Neural crest cell (in vitro differentiated cells): ENCODE measurements at places on chromosomes 6 and 20.
A peak's percentile ranks its signal among the peaks of the same experiment; 100 is the strongest.

DNA sequence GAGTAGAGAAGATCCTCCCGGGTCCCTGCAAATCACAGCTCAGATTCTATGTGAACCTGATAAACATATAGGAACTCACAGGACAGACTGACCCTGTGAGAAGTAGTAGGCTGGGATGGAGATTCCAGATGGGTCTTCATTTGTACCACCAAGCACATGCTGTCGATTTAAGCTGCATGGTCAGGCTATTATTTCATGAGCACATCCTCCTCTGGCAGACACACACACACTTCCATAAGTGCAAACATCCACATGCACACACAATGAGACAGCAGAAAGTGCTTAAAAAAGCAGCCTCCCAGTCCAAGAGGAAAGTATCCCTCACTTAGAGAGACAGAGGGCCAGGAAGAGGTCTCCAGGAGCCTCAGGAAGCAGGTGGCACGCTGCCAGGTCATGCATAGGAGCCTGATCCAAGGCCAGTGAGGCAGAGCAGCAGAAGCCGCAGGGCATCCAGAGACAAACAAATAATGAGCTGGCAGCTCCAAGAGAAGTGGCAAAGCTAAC is 131.8 kb downstream of the UNC5CL start:
- DNase-seq = no peak

- no peak for DNase-seq
These were observed 396.7 kb downstream of the THBS2 start for GRCh38 chr6:168856914-168857313.

GRCh38 chr6:16663901-16664300 is 97.4 kb downstream of the ATXN1 start:
- DNase-seq = no peak

- no peak for DNase-seq
These were observed 41.2 kb upstream of the PROKR2 start for GRCh38 chr20:5357946-5358345.

DNA sequence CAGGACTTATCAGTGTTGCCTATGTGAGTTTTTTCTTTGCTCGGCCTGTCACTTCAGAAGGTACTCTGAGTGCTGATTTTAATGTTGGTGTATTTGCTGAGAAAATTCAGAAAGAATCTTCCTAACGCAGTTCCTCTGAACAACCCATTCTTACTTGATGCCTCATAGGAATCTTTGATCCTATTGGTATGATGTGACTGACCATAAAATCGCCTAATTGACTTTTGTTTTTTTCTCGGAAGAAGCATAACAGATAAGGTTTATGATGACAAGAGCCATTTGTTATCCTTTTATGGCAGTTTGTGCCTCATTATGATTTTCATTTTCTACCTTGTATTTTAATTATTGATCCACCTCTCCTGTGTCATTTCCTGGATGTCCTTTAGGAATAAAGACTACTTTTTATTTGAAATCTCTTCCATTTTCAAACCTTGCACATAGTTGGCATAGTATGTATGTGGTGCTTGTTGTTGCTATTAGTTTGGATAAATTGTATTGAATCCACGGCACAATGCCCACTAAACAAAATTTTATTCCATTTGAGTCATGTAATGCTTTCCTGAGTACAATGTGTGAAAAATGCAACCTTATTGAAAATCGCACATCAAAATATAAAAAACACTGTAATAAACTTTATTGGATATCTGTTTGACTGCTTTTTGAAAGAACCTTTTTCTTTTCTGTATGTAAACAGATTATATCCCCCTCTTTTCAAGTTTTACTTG is 37.3 kb downstream of the LRRC1 start:
- DNase-seq = no peak

DNA sequence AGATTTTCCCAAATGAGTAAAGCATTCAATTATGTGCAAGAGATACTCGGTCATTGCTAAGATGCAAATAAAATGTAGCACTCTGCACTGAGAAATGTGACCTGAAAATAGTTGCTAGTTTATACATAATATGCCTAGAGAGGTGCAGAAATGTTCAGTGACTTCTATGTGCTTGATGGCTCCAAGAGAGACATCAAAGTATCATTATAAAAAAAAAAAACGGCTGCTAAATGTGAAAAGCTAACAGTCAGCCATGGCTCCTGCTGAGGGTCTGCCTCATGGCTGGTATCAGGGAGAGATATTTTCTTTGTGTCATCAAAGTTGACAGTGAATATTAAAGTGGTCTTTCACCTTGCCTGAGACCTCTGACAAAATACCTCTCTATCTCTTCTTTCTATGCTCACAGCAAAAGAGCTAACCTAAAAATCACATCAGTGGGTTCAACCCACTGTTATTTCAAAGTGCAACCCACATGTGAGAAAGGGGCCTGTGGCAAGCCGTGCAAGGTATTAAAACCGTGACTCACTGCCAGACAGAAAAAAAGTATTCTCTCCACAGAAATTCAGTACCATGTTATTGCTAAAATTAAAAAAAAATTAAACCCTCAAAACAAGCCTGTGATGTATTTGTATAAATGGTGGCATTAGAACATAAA is 259.0 kb downstream of the HIVEP2 start:
- no peak for DNase-seq

DNA sequence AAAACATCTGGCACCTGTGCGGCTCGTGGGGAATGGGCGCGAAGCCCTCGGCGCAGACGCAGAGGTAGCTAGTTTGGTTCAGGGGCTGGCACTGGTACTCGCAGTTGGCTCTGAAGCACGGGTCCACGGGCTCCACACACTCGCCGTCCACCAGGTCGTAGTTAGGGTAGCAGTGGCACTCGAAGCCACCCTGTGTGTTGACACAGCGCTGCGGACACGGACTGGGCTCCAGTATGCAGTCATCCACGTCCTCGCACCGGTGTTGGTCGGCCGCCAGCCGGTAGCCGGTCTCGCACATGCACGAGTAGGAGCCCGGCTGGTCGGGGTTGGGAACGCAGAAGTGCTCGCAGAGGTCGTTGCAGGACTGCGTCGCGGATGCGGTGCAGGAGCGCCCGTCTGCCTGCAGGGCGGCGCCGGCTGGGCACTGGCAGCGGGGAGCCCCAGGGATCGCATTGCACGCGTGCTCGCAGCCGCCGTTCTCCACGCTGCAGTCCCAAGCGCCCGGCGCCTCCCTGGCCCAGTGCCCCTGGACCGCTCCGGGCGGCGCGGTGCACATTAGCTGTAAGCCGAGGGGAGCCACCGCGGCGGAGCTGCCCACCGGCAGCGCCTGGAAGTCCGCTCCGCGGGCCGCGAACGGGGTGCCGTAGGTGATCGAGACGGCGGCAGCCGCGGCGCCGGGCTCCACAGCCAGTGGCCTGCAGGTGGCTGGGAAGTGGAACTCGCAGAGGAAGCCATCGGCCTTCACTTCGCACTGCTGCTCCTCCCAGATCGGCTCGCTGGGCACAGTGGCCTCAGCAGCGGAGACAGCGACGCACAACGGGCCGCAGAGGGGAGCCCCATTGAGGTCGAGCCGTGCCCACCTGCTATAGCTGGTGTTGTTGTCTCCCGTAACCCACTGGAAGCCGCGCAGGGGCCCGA is 930 bp downstream of the THBD start:
- peak; percentile 14 for DNase-seq

GRCh38 chr6:36599791-36600209 is 5.6 kb downstream of the SRSF3 start:
- peak; percentile 35 for DNase-seq

GRCh38 chr6:35312807-35313206 is 15.2 kb downstream of the DEF6 start:
- DNase-seq = no peak

DNA sequence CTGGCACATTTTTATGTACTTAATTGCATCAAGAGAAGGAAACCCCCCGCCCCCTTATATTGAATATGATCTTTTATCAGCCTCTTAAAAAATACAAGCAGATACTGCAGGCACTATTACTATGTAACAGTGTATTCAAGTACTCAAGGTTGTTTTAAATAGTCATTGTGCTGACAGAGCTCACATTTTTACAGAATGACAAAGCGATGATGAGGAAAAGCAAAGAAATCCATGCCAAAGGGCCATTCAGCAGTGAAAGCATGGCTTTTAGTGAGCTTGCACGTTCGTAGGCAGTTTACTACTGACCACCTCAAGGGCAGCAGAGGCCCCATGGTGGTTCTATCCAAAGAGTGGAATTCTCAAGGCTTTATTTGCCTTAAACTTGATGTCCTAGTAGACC is 146.8 kb downstream of the RPS12 start:
- DNase-seq = no peak

- DNase-seq = no peak
These were observed 169.1 kb downstream of the MYLK4 start for GRCh38 chr6:2581611-2582010.

DNA sequence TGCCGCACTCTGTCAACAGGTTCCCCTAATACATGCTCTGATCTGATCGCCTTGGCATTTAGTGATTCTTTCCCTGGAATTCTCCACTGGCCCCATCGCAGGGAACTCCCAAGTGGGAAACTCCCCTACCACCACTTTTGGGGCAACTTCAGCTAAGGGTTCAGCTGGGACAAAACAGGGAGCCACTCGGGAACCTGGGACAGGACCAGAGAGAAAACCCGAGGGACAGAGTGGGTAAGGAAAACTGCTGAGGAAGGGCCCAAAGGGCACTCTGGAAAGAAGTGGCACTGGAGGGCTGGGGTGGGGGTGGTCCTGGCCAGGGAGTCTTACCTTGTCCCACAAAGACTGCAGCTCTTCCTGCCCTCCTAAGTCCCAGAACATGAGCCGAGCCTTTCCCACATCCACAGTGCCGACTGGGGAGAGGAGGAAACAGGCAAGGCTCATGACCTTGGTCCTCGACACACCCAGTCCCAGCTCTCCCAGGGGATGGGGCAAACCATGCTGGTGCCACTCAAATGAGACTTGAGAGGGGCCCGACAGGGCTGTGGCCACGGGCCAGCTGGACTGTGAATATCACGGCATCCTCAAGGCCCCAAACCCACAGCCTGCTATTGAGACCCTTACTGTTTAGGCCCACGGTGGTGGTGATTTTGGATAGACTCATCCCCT is 1.6 kb downstream of the ARFRP1 start:
- DNase-seq = no peak

- no peak for DNase-seq
These were observed 417 bp downstream of the NFATC2 start for GRCh38 chr20:51542033-51542570.

GRCh38 chr6:119463081-119463626 is 113.6 kb upstream of the MAN1A1 start:
- DNase-seq = no peak

GRCh38 chr6:35055891-35056290 is 85.2 kb downstream of the TCP11 start:
- DNase-seq = no peak

- DNase-seq = no peak
These were observed 258.7 kb downstream of the THBS2 start for GRCh38 chr6:168994956-168995355.

- DNase-seq = no peak
These were observed 249.8 kb downstream of the GMDS start for GRCh38 chr6:1995636-1996035.
